ENCODE measurements at places on chromosomes 5 and 9.
A peak's percentile ranks its signal among the peaks of the same experiment; 100 is the strongest.

DNA sequence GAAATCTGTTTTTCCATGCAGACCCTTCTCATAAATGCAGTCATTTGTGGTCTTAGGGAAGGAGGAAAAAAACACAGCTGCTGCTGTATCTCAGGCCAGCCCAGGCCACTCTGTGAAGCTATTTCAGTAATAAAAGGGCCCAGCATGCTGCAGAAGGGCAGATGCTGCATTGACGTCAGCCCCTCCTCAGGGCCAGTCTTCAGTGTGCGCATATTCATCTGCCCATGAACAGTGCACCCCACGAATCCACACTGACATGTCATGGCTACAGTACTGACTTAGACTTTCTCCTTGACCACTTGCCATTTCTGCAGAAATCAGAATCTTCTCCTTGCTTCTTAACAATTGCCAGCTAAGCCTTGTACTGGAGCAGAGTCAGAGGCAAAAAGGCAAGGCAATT is 304.7 kb downstream of the GABRG2 start:
- DNase-seq = no peak

DNA sequence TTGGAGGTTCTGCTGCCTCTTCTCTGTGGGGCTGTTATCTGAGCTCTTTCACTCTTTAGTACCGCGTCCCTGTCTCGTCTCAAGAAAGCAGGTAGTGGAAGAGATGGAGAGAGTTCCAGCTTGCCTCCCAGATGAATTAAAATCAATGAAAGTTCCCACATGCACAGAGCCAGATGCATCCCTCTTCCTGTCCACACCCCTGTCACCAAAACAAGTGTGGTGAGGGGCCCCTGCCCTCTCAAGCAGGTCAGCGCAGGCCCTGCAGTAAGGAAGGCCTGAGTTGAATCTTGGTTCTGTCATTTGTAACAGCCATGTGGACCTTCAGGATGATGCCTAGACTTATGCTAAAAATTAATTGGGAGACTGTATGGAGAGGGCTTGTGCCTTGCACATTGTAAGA is 26.9 kb downstream of the GALNT10 start:
- no peak for DNase-seq

DNA sequence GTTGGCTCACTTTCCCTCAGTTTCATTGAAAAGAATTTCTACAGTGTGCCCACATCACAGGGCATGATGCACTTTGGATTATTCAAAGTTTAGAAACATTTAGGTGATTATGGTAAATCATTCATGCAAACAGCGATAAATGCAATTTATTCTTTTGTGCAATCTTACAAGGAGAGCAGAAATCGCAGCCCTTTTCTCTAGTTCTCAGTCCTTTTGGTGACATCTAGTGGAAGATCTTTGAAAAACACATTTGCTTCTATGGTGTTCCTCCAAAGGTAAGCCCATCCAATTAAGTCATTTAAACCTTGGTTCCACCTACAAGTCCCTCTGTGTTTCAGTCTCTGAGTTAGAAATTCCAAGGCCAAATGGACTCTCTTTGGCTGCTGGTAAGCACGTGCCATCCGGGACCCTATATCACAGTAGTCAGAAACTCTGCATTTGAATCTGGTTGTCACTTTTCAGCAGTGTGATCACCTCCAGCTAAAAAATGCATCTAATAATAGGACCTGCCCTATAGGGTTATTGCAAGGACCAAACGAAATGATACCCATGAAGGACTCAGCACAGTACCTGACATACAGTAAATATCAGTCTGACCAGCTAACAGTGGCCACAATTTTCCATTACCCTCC is 66.4 kb downstream of the MACROH2A1 start:
- DNase-seq = peak; percentile 75

DNA sequence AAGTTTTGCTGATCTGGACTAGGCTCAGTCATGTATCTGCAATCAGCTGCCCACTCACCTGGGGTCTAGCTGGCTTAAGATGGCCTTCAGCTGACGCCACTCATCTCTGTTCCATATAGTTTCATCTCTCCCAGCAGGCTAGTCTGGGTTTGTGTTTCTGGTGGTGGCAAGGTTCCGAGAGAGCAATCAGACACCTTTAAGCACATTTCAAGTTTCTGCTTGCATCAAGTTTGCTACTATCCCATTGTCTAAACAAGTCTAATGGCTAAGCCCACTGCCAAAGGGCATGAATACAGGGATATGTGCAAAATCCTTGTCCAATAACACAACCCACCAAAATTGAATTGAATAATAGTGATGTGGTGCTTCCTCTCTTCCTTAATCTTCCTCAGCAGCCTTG is 251.7 kb downstream of the PIK3R1 start:
- no peak for DNase-seq

DNA sequence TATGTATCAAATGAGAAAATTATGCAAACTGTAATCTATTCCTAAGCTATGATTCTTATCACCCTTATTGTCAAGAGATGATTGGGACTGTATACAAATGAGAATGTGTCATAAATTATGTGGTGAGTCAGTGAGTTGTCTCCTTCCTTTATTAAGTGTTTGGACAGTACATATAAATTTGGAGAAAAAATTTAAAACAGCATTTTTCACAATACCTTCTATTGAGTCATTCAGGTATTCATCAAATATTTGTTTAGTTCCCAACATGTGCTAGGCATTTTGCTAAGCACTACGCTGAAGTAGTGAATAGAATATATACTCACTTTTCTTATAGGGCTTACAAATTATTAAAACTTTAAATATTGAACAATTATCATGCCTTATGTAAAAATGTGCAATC is 36.3 kb upstream of the PTPRD start:
- DNase-seq = no peak

DNA sequence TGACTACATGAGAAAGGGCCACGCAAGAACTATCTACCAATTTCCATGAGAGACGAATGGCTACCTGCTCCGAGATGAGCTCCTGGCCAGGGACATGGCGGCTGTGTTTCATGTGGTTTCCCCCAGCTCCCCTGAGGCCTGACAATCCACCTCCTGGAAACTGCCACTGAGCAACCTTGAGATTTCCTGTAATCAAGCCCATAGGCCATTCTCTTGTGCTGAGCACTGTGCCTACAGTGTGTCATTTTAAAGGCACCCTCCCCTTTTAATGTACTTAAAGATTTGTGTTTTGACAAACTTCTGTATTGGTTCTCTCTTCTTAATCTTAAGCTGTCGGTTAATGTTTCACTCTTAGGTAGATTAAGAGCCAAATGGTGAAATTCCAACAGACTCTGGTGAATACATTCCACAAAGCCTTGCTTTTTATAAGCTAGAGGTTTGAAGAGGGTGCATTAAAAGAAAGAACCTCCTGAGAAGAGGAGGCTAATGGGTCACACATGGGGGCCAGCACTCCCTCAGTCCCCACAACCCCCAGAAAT is 72.3 kb downstream of the SECISBP2 start:
- DNase-seq = no peak

GRCh38 chr5:147310059-147310704 is 75.4 kb downstream of the STK32A start:
- DNase-seq = no peak

DNA sequence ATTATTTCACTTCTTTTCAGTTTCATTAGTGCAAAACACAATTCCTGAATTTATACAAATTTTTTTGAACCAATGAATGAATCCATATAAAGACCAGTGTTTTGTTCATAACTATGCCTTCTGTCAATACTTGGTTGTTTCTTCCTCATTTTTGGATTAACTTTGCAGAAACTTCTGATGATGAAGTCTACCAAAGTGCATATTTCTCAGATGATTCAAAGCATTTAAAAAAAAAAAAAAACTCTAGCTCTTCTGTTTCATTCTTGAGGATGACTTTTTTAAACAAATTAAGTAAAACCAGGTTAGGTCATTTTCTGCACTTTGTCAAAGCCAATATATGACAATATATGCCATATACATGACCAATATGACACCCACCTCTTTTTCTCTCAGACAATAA is 92.6 kb downstream of the CHSY3 start:
- no peak for DNase-seq

DNA sequence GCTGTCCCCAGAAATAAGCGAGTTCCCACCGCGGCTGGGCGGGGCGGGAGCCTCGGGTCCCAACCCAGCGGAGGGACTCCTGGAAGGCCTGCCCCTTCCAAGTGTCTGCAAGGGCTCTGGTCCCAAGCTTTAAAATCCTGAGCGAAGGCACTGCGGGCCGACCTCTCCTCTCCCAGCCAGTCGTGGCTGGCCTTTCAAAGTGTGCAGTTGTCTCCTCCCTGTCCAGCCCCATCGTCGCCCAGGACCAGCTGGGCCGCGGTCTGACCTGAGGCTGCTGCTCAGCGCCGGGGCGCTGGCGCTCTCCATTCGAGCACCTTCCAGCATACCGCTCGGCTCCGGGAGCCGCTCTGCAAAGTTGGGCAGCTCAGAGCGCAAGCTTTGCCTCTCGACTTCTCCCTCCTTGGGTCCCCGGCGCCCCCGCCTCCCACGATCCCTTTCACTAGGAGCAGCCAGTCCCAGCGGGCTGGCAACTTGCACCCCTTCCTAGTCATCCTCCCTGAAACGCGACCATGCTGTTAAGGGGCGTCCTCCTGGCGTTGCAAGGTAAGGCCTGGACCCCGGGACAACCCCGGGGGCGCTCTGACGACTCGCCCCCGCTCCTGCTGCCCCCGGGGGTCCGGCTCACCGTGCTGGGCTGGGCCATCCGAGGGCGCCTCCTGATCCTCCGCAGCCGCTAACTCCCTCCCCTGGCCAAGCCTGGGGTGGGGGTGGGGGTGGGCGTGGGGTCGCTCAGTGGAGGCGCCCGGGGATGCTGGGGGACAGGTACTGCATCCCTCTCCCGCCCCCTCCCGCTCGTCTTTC is at the start of gene MAMDC2:
TSS of gene MAMDC2 (plus strand) at position 160 of the 801 bp plus-strand sequence. CDS start at position 510, 350 bp downstream.
- DNase-seq = no peak

DNA sequence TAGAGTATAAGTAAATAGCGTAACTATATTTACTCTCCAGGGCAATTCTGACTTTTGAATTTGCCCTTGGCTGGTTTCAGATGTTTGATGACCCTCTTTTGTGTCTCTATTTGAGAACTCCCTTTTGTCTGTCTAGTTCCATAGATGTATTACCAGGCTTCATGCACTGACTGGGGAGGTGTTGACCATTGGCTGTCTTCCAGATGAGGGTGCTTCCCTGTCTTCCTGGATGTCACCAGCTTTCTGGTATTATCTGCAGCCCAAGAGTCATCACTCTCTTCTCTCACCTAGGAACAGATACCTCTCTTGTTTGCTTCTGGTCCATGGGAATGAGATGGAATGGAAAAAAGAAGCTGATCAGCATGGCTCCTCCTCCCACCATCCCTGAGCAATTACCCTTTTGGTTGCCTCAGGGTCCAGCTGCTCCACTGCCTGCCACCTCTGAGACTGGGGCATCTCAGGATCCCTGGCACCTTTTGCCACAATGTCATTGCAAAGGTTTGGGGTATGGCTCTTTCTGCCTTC is 58.7 kb upstream of the TMED7 start:
- DNase-seq = no peak

- no peak for DNase-seq
Measured at GRCh38 chr5:76983468-76983867, 30.6 kb downstream of the CRHBP start.

DNA sequence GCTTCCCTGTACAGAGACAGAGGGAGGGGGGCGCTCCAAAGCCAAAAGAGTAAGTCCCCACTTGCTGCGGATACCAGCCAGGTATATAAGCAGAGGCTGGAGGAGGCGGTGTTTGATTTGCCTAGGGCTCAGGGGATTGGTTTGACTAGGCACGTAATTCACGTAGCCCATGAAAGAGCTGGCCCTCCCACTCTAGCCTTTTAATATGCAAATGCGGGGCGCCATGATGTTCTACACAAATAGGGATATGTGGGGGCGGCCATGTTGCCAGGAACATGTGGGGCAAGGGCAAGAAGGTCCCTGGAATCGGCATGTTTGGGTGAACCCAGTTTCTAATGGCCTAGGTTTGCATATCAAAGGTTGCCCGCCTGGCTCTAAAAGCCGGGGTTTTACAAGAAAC is 3.3 kb upstream of the PRLR start:
- DNase-seq = no peak

- DNase-seq = no peak
Measured at GRCh38 chr9:15400281-15400941, 22.3 kb upstream of the SNAPC3 start.

GRCh38 chr5:37037840-37038239 is 161.3 kb downstream of the NIPBL start:
- DNase-seq = no peak

- DNase-seq = no peak
Measured at GRCh38 chr9:28607843-28608242, 1034.6 kb upstream of the C9orf72 start.

DNA sequence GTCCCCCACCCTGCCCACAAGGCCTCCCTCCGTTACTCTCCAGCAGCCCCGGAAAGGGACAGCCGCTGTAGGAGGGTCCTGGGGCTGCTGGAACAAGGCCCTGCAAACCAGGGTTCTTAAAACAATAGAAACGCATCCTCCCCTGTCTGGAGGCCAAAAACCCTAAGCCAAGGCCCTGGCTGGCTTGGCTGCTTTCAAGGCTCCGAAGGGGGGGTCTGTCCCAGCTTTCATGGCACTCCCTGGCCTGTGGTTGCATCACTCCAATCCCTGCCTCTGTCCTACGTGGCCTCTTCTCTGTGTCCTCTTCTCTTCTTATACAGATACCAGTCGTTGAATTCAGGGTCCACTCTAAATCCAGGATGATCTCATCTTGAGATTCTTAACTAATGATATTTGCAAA is 7.4 kb upstream of the UBAC1 start:
- DNase-seq = no peak

DNA sequence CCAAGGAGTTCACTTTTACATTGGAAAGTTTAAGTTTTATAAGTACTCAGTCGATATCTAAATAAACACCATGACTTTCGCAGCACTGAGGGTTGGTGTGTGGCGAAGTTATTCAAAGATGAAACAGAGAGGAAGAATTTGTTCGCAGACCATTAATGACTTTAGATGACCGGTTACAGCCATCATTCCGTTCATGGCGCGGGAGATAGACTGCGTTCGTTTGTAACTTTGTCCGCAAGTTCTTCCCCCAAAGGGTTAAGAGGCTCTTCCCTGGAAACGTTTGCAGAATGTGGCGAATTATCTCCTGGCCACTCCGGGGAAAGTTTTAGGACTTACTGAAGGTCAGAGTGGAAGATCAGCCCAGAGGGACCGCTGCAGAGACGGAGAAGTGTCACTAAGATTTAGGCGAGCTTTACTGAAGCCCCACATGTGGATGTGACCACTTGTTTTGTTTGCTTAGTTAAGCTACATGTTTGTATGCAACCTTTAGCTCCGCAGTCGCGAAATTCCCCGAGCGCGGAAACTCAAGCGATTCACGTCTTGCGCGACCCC is 2.2 kb upstream of the FOXD1 start:
- no peak for DNase-seq

DNA sequence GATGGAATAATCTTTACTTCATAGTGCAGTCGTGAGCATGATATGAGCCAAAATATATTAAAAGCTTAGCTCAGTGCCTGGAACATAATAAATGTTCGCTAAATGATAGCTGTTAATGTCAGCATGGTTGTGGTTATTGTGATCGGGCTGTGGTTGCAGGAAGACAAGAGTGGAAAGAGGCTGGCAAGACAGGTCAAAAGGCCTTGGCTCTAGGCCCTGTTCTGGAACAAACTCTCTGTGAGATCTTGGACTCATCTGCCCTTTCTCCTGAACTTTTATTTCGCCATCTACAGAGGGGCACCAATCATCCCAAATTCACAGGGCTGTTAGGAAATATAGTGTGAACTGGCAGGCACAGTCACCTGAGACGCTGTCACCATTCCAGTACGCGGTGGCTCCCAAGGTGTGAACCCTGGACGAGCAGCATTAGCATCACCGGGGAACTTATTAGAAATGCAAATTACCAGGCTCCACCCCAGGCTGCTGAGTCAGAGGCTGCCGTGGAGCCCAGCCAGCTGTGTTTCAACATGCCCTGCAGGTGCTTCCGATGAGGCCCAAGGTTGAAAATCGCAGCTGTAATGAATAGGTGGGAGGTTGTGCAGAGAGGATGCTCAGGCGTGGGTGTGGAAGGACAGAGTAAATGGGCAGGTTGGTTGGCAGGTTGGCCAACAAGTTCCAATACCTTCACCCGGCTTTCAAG is 50.2 kb upstream of the SAP30L start:
- peak; percentile 55 for DNase-seq
